ENCODE measurements at places on chromosomes 4 and X.

DNA sequence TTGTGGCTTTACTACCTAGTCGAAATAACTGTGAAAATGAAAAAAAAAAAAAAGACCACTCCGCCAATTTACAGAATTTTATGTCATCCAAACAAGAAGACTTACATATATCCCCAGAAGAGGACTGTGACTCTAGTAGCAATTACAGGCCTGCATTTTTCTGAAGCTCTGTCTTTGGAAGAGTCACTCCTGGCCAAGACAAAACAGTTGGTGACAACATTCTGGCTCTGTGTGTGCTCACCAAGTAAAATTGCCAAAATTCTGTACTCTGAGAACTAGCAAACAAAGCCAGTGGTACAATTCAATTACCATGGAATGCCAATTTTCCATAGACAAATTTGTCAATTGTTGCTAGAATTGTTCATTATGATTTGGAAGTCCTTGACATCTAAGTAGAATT lies 311.1 kb downstream of the PDGFC start:
- no peak for DNase-seq

- peak; percentile 56 for DNase-seq
These were observed at the start of gene HPGD for GRCh38 chr4:174522183-174523024. TSS of gene HPGD (minus strand) at chr4:174522488. CDS start at chr4:174522451, 37 bp downstream.

DNA sequence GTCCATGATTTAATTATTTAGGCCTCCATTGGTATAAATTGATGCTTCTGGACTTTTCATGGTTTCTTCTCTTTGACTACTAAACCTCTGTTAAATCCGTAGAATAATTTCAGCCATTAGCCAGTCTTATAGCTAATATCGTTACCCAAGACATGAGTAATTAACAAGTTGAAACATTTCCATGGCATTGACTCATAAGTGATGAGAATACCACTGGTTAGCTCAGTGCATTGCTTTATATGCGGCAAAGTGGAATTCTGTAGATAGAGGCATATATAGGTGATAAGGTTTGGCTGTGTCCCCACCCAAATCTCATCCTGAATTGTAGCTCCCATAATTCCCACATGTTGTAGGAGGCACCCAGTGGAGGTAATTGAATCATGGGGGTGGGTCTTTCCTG lies 80.6 kb downstream of the VCX2 start:
- DNase-seq, result no peak

GRCh38 chr4:61521451-61521850 lies 321.3 kb downstream of the ADGRL3 start:
- DNase-seq, result peak; percentile 18

- no peak for DNase-seq
These were observed 1141.5 kb downstream of the PCDH18 start for GRCh38 chr4:136390824-136391223.

GRCh38 chr4:185311113-185311888 lies 84.4 kb downstream of the LRP2BP start:
- no peak for DNase-seq

DNA sequence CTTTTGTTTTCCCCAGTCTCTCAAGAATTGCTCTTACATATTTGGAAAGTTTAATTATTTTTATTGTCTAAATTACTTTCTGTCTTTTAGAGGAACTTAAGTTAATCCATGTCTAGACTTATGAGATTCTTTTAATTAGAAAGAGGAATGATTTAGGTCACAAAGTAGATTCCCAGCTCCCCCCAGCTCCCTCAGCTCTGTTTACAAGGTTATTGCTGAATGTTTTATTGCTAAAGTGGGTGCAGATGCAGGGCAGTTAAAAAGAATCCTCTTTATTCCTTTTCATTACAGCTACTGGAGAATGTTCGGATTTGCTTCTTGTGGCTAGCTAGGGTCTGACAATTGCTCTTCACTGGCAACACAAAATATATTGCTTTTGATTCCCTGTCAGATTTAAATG lies 33.7 kb upstream of the CCKAR start:
- no peak for DNase-seq

- DNase-seq, result peak; percentile 73
These were observed 49.8 kb upstream of the C1QTNF7 start for GRCh38 chr4:15378062-15378461.

- no peak for DNase-seq
These were observed 412.1 kb downstream of the UBE2NL start for GRCh38 chrX:144295921-144296320.

- DNase-seq, result peak; percentile 14
These were observed 1480.5 kb upstream of the IGFBP7 start for GRCh38 chr4:58590722-58591121.

- DNase-seq, result peak; percentile 18
These were observed 103.3 kb downstream of the MGST2 start for GRCh38 chr4:139768896-139769295.

DNA sequence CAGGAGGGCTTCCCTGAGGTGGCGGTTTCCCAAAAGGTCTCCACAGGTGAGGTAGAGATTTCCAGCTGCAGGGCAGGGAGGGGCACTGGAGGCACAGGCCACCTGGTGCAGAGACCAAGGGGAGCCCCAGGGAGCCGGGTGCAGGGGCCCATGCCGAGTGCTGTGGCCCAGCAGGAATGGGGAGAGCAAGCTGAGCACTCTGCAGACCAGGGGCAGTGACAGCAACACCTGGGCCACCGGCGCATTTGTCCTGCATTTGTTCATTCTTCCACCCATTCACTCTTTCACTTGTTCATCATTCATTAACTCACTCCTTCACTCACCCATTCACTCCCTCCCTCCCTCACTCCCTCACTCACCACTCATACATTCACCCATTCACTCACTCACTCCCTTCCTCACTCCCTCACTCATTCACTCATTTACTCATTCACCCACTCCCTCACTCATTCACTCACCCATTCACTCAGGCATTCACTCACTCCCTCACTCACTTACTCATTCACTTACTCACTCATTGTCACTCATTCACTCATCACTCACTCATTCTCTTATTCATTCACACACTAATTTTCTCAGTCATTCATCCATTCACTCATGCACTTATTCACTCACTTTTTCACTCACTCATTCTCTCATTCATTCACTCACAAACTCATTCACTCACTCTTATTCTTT lies 16.3 kb downstream of the CPZ start:
- no peak for DNase-seq

- peak; percentile 2 for DNase-seq
These were observed 428.2 kb upstream of the GALNT7 start for GRCh38 chr4:172740434-172740833.

DNA sequence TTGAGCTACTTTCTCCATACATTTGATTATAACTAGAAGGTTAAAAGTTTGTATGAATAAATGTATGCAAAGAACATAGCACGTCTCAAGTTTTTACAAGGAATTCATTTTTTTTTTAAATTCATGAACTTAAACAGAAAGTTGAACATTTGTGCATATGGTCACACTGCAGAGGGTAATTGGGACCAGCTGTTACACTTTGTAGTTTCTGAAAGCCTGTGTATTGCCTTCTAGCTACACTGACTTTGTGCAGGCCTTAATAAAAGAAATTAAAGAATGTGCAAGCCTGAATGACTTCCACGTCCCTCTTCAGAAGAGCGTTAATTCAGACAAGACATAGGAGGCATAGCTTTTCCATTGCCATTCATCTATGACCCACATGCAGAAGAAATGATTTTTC lies 153.1 kb upstream of the PCDH18 start:
- DNase-seq, result no peak

DNA sequence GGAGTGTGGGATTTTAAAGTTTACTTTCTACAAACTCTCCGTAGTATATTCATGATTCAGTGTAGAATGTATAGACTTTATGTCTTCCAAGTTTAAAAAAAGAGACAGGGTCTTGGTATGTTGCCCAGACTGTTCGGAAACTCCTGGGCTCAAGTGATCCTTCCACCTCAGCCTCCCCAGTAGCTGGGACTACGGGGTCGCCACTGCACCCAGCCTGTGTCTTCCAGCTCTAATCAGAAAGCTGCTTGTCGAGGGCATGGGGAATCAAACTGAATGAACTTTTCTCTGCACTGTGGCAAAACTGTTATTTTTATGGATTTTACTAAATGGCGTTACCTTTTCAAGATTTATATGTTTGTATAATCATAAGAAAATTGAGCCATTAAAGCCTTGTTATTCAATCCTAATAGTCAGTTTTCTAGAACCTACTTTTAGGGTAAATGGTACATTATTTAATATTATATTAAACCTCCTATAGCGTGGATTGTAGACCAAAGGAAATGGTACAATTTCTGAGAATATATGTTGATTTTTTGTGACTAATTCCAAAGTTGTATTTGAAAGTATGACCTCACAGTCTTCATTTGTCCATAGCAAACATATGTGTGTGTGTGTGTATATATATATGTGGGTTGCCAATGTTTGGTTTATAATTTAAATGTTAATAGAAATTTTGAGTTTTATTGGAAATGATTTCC lies 1.1 kb downstream of the BLOC1S4 start:
- DNase-seq, result no peak

GRCh38 chr4:6568689-6569332 lies 6.2 kb upstream of the MAN2B2 start:
- peak; percentile 65 for DNase-seq

- DNase-seq, result peak; percentile 74
These were observed 484.2 kb upstream of the HS3ST1 start for GRCh38 chr4:11912886-11913285.

DNA sequence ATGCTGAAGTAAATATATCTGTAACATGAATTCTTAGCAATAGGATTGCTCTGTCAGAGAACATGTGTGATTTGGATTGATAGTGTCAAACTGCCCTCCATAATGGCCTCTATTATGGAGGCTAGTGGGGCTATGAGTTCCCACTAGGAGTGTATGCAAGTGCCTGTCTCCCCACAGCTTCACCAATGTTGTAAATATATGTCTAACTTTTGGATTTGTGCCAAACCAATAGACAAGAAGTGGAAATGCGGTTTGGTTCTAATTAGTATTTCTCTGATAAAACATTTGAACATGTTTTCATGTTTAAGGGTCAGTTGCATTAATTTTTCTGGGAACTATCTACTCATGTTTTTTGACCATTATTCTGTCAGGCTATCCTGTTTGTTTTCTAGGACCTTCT lies 28.1 kb downstream of the GPAT3 start:
- no peak for DNase-seq

GRCh38 chr4:85591406-85592098 lies 116.6 kb downstream of the ARHGAP24 start:
- peak; percentile 55 for DNase-seq

DNA sequence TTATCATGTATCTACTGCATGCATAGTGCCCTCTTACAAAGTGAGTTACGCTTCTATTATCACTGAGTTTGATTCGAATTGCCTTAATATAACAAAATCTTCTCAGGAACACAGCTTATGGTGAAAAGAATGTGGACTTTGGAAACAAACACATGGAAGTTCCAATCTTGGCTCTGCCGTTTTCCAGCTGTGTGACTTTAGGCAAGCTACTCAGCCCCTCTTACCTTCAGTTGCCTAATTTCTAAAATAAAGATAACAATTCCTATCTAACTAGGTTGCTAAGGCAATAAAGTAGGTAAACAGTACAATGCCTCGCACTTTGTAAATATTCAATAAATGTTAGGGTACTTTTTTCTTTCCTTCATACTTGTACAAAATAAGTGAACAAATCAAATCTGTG lies 104.0 kb upstream of the GRIA3 start:
- DNase-seq, result no peak

DNA sequence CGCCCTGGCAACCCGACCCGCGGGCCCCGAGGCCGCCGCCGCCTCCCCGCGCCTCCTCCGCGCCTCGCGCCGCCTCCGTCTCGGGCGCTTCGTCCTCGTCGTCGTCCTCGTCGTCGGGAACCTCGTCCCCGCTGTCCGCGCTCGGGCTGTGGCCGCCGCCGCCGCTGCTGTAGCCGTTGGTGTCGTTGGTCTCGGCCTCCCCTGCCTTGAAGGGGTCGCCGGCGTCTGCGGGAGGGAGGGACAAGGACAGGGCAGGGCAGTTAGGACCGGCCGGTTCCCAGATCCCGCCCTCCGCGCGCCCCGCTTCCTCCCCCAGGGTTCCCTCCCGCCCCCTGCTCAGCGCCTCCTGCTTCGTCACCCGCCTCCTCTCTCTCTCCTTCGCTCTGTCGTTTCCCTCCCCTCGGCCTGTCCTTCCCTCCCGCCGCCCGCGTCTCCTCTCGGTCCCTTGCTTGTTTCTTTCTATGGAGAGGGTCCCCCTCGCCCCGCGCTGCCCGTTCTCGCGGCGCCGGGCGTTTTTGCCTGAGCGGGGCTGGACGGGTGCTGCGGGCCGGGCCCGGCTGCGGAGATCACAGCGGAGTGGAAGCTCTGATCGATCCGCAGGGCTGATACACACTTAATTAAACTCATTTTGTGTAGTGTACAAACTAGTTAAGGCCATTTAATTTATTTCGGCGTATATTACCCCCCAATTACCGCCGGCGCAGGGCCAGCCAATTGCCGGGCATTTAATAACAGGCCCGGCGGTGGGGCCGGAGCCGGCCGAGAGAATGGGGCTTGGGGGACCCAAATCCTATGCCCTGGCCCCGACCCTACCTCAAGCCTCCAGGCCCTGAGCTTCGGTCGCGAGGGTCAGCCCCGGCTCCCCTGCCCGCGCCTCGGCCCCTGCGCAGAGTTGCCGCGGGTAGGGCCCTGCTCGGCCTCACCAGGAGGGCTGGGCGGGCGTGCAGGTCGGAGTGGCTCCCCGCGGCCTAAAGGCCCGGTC lies 2.4 kb downstream of the NKX1-1 start:
- DNase-seq, result no peak

GRCh38 chr4:184907216-184907615 lies 81.4 kb upstream of the ACSL1 start:
- DNase-seq, result no peak

DNA sequence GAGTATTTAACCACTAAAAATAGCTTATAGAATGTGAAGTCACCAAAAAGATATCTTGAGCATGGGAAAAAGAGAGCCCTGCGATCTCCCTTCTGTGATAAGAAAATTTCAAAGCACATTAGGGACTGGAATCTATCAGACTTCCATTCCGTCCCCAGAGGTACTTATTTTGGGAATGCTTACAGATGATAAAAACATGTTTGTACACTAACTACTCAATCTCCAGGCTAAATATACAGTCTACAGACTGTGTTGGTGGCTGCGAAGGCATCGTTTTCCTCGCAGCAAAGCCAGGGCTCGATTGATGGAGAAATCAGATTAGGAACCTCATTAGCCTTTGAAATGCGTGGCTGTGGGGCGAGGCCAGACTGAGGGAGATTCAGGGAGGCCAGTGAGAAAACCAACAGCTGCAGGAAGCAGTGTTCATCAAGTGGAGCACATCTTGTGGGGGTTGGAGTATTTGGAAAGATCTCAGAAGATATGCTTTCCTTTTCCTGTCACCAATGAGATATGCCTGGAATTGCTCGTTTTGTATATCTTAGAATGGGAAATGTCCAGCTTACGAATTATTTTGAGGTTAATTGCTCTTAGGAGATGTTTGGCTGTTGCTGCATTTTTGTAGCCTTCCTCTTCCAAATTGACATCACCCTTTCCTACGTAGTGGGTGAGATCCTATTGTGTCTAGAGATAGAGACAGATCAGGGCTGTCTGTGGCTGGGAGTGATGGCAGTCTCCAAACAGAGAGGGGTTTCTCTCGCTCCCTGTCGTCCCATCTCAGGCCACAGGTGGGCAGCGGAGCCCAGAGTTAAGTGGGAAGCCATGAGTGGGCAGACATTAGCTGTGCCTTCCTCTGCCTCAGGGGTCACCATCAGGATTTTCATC lies 224.9 kb upstream of the FAT1 start:
- no peak for DNase-seq

GRCh38 chrX:120560405-120560841 lies 339 bp downstream of the CUL4B start:
- peak; percentile 34 for DNase-seq

All from kidney tubule cell (primary cell).